ENCODE measurements at places on chromosomes 5 and 9.
A peak's percentile ranks its signal among the peaks of the same experiment; 100 is the strongest.

DNA sequence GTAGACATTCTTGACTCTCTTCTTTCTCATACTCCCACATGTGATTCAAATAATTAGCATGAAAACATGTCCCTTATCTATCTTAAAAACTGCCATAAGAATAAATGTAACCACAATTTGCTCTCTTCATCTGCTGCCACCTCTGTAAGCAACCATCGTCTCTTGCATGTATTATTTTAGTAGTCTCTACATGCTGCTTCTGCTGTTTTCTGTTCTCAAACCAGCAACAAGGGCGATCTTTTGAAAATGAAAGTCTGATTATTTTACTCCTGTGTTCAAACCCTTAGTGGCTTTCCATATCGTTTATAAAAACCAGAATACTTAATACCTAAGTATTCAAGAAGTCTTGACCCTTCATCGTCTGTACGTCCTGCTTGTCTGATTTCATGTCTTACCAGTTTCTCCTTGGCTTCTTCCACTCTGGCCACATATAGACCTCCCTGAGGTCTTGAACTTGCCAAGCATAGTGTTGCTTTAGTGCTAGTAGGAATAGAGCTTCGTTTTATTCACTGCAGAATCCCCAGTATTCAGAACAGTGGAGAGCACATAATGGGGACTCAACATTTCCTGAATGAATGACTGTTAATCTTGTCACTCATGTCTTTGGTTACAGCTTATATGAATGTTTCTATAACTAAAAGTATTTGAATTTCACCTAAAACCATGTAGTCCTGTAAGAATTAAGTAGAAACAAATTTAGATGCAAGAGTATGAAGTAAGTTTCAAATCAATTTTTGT is 10.6 kb downstream of the CDC42SE2 start:
- no peak for DNase-seq

- no peak for DNase-seq
Observed at GRCh38 chr9:13607481-13608441, 328.3 kb upstream of the MPDZ start.

- no peak for DNase-seq
Observed at GRCh38 chr5:164466033-164466432, 960.6 kb downstream of the MAT2B start.

- peak; percentile 73 for DNase-seq
Observed at GRCh38 chr9:136665111-136665703, 2.5 kb downstream of the EGFL7 start.

DNA sequence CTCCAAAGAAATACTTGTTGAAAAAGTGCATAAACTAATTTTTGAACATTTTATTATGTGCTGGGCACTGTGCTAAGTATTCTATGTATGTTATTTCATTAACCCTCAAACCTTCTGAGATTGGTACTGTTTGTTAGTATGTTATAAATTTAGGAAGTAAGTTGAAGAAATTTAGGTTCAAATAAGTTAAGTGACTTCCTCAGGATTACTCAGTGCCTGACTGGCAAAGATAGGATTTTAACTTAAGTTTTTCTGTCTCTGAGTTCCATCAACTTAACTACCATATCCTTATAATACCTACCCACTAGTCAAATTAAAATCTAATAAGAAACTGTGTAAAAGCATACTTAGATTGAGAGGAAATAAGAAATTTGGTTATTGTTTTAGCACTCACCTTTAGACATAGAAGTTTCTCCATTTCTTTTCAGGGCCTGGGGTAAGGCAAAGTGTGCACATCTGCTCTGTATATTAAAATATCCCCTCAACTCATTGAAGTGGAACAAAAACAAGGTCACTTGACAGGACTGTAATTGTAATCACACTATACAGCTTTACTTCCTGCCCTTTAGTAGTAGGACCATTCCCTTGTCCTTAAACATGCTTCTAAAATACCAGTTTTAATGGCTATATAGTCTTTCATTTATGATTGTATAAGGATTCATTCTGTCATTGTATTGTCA is 15.2 kb downstream of the TGFBR1 start:
- DNase-seq: no peak

- no peak for DNase-seq
Observed at GRCh38 chr5:111385970-111386831, 126.1 kb downstream of the STARD4 start.

DNA sequence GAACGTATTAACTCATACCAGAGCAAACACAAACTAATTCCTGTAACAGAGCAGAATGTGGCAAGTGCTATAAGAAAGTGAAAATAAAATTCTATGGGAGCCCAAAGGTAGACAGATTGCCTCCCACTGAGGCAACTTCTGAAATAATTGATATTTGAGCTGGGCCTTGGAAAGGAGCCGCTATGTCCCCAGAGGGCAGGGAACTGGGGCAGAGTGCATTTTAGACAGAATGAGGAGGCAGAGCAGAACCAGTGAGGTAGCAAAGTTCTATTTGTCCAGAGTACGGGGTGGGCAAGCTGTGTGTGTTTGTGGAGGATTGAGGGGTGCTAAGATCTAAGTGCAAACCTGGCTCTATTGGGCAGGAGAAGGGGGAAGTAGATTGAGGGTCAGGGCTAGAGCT is 19.8 kb downstream of the CDO1 start:
- no peak for DNase-seq

GRCh38 chr5:139825690-139826089 is 30.1 kb downstream of the PSD2 start:
- no peak for DNase-seq

- no peak for DNase-seq
Observed at GRCh38 chr5:44387406-44387805, 1.8 kb downstream of the FGF10 start.

GRCh38 chr9:84758817-84759216 is 89.3 kb downstream of the NTRK2 start:
- no peak for DNase-seq

DNA sequence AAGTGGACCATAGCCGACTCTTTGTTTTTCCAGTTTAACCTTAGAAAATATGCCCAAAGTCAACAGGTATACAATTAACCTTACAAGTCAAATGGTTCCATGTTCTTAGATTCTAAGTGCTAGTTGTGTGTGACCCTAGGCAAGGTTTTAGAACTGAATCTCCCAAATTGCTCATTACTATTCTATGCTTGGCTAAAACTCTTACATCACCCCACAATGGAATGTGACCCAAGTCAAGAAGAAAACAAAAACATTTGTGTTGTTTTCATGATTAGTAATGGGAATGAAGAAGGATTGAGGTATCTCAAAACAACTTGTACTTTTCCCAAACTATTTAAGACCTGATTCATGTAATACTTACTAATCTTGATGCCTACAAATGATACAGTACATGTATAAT is 159.2 kb downstream of the ARRDC3 start:
- no peak for DNase-seq

DNA sequence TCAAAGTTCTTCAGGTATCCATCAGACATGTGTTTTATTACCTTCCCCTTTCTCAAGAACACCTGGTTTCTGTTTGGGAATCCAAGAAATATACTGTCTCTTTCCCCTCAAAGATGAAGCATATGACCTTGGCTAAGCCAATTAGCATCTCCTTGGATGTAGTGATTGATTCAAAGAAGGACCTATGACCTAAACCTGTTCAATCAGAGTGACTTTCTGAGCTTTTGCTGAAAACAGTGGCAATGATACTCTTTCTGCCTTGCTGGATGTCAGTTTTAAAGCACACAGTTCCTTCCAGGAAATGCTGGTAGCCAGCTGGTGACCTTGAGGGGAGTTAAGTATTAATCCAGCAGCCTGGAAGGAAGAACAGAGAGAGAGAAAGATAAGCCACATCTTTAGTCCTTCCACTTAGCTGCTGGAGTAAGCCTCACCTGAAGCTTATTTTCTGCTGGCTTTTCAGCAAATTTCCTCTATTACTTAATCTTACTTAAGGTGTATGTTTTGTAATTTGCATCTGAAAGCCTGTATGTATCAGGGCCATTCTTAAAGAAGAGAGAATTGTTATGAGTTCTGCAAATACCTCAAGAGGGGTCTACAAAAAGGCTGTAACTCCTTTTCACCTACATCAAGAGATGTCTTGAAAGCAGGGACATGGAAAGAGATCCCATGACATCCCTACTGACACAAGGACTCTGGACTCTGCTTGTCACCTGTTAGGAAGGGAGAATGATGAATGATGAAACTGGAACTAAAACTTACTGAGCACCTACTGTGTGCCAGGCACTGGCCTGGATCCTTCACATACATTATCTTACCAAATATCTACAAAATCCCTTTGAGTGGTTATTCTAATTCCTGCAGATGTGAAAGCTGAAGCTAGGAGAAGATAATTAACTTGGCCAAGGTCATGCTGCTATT is 35.2 kb upstream of the PIK3R1 start:
- DNase-seq: no peak

DNA sequence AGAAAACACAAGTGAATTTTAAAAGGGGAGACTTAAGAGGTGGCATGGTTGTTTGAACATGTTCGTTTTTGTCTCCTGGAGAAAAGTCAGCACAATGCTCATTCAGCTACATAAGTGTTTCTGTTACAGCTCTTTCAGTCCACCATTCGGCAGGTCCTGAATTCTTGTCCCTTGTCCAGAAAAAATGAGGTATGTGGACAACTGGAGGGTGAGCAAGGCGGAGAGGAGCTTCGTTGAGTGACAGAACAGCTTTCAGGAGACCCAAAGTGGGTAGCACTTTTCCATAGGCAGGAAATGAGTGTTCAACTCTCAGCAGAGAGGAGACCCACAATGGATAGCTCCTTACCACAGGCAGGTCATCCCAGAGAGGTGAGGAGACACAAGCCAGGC is 4.9 kb downstream of the PDCD1LG2 start:
- no peak for DNase-seq

DNA sequence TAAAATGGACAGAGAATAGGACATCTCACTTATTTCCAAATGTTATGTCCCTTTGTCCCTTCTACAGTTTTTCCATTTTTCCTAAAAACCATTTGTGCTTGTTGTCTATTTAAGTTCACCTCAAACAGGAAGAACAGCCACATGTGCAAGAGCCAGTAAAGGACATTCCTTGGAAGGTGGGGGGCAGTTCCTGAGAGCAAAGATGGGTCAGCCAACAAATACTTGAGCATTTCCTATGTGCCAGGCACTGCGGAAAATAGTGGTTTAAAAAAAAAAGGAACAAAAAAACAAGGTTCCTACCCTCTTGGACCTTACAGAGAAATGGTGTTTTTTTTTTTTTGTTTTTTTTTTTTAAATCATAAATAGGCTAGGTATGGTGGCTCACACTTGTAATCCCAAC is 26.8 kb downstream of the ANP32B start:
- peak; percentile 49 for DNase-seq

DNA sequence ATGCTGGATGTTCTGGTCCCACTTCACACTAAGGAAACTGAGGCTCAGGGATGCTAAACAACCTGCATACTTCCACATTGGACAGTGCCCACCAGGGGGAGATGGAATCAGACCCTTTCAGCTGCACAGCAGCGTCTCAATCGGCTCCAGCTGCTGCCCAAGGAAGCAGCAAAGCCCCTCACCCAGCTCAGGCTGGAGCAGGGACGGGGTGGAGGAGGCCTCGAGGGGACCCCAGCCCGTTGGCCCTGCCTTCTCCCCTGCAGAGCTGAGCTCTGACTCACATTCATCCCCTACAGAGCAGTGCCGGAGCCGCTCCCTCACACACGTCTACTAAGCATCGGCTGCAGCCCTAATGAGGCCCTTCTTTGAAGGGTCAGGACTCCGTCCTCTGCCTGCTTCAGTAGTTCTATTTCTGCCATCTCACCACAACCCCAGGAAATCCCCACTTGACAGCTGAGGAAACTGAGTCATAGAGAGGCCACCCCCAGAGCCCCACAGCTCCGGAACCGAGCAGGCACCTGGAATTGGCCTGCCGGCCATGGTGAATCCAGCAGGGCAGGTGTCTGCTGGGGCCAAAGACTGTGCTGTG is 21.5 kb upstream of the SUSD3 start:
- DNase-seq: no peak

DNA sequence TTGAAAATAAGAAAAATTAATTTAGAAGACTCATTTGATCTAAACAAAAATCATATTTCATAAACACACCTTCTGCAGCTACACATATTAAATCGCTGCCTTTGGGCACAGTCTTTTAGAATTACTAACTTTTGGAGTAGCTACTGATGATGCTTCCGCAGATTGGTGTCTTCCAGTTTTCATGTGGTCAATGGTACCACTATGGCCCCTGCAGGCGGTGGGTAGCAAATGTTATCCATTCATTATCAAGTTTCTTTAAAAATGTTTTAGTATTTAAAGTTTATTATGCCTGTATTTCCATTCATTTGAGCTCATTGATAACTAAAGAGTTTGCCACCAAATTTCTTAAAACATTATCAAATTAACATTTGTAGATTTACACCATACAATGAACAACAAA is 122.9 kb upstream of the GRAMD2B start:
- DNase-seq: no peak

- no peak for DNase-seq
Observed at GRCh38 chr5:60529001-60529400, 171.0 kb downstream of the DEPDC1B start.

GRCh38 chr5:16935231-16936149 is 598 bp downstream of the MYO10 start:
- DNase-seq: peak; percentile 68

DNA sequence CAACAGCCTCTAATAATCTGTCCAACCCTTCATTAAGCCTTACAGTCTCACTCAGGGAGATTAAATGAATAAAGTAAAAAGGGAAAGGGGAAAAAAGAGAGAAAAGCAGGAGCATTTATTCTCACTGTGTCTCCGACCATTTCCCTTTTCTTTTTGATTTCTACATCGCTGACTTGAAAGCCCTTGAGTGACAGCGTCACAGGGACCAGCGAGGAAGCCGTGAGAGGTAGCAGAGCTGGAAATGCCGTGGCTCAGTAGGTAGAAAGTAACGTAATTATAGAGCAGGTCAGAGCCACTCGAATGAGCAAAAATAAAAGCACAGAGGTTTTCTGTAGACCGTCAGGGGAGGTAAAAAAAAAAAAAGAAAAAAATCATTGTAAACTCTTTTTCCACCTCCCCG is 52.4 kb downstream of the ASS1 start:
- no peak for DNase-seq

- DNase-seq: no peak
Observed at GRCh38 chr5:30994902-30995301, 198.6 kb upstream of the CDH6 start.

DNA sequence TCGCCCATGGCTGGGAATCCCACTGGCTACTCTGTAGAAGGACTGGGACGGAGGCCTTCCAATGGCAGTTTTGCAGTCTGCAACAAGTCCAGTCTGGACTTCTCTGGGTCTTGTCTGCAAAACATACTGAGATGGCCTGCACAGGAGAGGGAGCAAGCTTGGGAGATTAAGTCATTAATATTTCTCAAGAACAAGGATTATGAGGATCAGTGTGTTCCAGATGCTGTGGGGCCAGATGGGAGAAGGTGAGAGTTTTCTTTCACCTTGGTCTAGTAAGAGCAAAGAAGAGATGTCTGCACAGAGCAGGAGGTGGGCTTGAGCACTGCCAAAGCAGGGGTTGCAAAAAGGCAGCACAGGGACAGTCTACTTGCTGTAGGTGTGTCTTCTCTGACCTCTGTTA is at the start of gene PDE6A:
PDE6A (minus strand) TSS at position 128 of the 400 bp plus-strand sequence; CDS start at position 8, 120 bp downstream.
- DNase-seq: no peak

GRCh38 chr5:127705120-127705892 is 2.1 kb downstream of the CCDC192 start:
- peak; percentile 3 for DNase-seq

- no peak for DNase-seq
Observed at GRCh38 chr5:38078161-38078560, 180.2 kb upstream of the EGFLAM start.

Data from KBM-7 (cell line).